H4 (cell line): ENCODE measurements at places on chromosomes 13 and 19. TPM values are rescaled to one million over a fixed set of nuclear protein-coding genes. Genes with fewer than 3 reads are reported as not detected.

DNA sequence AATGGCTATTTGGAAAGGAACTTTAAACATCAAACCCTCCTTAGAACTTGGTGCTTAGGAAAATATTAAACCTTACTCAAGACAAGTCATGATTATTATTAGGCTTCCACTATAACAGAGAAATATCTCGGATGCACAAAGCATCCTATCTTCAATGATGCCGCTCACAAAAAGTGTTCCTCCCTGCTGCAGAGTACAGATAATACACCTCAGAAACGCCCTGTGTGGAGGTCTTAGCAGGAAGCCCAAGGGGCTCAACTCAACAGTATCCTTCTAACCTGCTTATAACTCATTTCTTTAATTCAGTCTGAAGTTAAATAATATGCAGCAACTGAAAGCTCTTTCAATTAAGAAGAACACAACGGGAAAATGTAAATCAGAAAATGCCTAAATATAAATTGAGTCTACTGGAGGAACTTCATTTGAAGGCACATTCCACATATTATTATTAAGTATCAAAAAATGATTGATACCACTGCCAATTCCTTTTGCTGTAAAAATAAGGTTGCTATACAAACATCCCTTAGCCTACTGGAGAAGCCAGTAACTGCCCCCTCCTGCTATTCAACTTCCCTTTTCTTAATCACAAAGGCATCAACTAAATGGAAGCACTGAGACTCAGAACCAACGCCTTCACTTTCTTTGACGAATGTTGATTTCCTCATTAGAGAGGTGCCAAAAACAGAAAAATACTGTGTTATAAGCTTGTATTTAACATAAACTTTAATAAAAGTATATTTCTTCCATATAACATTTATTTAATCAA lies 12.0 kb downstream of the ELF1 start:
- DNase-seq = no peak

DNA sequence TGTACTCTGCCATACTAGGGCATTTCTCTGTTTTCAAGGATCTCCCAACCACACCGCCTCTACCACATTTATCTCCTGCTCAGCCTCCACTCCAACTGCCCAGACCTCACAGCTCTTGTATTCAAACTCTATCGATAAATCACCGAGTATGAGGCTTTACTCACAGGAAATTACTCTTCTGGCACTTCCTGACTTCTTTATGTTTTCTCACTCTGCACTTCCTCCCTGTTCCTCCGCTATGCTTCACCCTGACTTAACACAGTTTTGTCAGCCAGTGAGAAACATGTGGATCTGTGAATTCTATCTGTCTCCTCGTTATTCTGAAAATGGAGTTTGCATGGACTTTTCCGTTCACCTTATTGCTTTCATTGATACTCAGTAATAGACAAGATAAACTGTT lies 2.6 kb upstream of the CARD8 start:
- DNase-seq = no peak

GRCh38 chr13:35720690-35721554 lies 244.4 kb upstream of the MAB21L1 start:
- DNase-seq = peak; percentile 14

The IGFL1 gene
- not detected in 2 replicates for total RNA-seq

- DNase-seq = no peak
These were observed 36.2 kb downstream of the SPATA13 start for GRCh38 chr13:24196593-24197197.

The SERPINE3 gene
- not detected in 2 replicates for total RNA-seq

- no peak for DNase-seq
These were observed 24.5 kb upstream of the ZNF816 start for GRCh38 chr19:52987221-52987620.

GRCh38 chr13:39602277-39602613 lies 748 bp downstream of the LHFPL6 start:
- DNase-seq = no peak

The SULT2A1 gene
- not detected in 2 replicates for total RNA-seq

DNA sequence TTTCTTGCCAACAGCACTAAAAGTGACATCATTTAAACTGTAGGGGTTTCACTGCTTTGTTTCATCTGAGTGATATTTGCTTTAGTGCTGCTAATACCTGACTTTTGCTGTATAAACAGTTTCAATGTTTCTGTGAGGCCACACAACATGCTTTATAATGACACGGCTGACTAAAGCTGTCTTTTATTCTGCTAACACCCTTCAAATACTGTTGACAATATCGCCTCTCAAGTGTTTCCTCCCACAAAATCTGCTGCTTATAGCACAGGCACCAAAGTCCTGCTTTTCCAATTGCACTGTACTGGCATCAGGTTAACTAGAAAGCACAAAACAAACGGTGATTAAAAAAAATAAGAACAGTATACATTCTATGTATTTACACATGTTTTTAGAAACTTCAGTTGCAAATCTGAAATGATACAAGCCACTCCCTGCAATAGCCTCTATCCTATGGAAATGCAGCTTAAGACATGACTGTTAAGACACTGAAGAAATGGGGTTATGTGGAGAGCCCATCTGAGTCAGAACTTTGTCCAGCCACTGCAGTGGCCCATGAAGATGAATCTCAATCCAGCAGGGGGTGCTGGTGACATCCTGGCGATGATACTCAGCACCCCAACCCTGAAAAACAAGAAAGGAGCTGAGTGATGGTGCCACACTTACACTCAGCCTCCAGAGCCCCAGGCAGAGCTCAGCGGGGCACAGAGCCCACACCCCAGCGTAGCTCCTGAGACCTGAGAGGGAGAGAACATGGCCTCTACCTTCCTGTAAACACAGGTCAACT lies 29.4 kb downstream of the RFXAP start:
- peak; percentile 5 for DNase-seq

The ZNF235 gene
- total RNA-seq = 1.8 and 3.0 TPM in 2 replicates

The EML2 gene
- total RNA-seq = 5.1 and 11.7 TPM in 2 replicates

GRCh38 chr19:18831524-18832305 lies at the start of gene UPF1:
UPF1 (plus strand) TSS chr19:18831959; CDS start chr19:18832210, 251 bp downstream.
- DNase-seq = peak; percentile 88

The KLK15 gene
- not detected in 2 replicates for total RNA-seq

DNA sequence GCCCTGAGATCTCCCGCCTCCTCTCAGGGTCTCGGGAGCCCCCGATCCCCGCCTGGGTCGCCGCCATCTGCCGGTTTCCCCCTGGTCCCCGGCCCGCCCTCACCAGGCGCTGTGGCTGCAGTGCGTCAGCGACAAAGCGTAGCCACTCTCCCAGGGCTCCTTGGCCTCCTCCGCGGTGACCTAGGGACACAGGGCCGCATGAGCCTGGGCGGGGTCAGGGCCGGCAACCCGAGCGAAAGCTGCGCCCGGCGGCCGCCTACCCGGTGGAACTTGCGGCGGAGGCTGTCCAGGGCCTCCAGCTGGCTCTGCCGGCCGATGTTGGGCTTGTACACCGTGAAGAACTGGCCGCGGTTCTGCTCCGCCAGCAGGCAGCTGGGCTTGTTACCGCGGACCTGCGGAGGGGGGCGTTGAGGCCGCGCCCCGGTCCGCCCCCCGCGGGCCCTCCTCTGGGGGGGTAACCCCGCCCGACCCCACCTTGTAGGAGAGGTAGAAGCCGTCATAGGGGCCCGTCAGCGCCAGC lies 5.3 kb downstream of the GPX4 start:
- no peak for DNase-seq

GRCh38 chr19:51607077-51607476 lies 23.1 kb downstream of the SIGLEC5 start:
- no peak for DNase-seq

DNA sequence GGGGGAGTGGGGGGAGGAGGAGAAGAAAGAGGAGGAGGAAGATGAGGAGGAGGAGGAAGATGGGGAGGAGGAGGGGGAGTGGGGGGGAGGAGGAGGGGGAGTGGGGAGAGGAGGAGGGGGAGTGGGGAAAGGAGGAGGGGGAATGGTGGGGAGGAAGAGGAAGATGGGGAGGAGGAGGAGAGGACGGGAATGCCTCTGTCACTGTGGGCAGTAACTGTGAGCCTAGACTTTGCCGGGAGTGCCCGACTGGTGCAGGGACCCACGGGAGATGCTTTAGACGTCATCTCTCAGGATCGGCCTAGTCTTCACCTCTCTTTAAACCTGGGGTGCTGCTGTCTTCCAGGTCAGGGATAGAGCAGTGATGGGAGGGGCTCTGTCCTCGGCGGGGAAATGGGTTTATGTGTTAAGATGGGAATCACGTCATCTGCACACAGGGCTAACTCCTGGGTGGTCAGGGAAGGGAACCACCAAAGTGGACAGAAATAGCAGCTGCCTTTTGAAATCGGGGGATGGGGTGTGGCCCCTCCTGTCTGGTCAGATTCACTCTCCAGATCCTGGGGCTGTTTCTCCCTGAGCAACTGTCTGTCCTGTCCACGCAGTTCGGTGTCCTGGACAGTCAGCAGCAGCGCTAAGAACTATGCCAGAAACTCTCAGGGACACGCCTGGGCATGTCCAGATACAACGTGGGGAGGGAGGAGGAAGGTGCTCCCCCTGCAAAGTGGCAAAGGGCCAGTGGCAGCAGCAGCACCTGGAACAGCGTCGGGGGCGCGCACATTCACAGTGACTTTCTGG lies 26.9 kb downstream of the GAS6 start:
- DNase-seq = peak; percentile 77

The ZNF208 gene
- 0.33 and 2.8 TPM in 2 replicates for total RNA-seq

The WDR62 gene
- 21.5 and 21.9 TPM in 2 replicates for total RNA-seq

DNA sequence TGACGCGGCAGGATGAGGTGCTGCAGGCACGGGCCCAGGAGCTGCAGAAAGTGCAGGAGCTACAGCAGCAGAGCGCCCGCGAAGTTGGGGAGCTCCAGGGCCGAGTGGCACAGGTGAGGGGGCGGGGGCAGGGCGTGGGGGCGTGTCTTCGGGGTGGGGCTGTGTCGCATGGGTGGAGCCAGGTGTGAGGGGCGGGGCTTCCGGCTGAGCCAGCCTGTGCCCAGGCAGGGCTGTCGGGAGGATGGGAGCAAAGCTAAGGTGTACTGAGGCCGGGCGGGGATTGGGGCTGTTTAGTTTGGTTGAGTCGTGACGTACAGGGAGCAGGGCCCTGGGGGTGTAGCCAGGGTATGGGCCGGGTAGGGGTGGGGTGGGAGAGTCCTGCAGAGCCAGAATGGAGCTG lies 62.3 kb downstream of the KCNC3 start:
- DNase-seq = no peak

DNA sequence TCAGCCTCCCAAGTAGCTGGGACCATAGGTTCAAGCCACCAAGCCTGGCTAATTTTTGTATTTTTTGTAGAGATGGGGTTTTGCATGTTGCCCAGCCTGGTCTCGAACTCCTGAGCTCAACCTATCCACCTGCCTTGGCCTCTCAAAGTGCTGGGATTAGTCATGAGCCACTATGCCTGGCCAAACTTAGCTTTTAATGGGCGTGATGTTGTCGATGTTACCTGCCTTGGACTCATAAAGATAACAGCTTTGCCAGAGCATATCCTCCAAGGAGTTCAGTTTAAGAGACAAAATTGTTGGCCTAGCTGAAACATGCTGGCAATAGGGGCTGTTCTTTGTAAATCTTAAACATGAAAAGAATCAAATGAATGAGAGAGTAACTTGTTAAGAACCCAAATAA lies 13.1 kb downstream of the POLR1D start:
- DNase-seq = no peak

DNA sequence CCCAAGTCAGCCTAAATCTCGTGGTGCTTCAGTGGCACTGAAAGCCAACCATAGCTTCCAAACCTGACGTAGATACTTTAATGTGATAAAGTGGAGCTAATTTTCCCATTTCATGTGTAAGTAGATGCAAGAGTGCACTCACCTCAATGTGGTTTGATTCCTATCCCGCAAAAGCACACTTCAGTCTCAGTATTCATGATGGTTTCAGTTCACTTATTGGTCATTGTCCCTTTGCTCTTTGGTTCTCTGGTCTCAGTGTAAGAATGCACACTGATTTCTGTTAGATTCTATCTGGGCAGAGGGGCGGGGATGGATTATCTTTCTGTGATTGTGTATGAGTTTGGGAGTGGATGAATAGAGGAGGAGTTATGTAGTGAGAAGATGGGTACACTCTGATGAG lies 340.6 kb downstream of the KCNRG start:
- DNase-seq = no peak

DNA sequence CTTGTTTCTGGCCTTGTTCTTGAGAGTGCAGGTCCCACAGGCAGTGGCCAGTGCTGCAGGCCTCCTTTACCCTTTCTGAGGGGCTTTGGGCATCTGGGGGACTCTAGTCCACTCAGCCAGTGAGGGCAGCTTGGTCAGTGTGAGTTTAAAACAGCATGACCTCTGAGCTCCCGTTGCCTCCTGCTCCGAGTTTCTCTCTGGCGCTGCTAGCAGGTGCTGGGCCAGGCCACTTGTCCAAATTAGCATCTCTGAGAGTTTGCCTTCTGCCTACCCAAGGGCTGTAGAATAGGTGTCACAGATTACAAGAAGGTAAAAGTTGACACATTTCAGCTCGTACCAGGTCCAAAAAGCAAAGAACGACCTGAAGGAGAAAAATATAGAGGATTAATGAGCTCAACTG lies 105.9 kb downstream of the SIPA1L3 start:
- no peak for DNase-seq

The GDF15 gene
- total RNA-seq = 376 and 378 TPM in 2 replicates

The SH2D3A gene
- total RNA-seq = not detected in 2 replicates

DNA sequence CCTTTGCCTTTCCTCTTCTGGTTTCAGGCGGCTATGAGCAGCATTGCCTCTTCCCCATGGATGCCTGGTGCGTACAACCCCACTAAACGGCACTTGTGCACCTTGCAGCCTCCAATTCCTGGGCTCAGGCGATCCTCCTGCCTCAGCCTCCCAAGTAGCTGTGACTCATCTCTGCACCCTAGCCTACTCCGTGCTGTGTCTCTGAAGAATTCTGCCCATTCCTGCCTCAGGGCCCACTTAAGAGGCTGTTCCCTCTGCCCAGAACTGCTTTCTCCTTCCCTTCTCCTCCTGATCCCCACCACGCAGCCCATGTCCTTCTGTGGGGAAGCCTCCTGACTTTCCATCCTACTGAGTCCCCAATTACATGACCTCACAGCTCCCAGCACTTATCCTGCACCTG lies 142.2 kb upstream of the ZNF507 start:
- no peak for DNase-seq

- no peak for DNase-seq
These were observed 90.2 kb downstream of the DHRS12 start for GRCh38 chr13:51713807-51714206.

- DNase-seq = peak; percentile 53
These were observed 1.1 kb downstream of the KEAP1 start for GRCh38 chr19:10501971-10502523.
